ENCODE measurements at places on chromosomes 1 and 21. TPM values are rescaled to one million over a fixed set of nuclear protein-coding genes. Genes with fewer than 3 reads are reported as not detected.

ARHGEF16 gene
- 0.14 TPM for total RNA-seq

RBM11 gene
- not detected for total RNA-seq

TNFRSF18 gene
- not detected for total RNA-seq

RGS2 gene
- 70.7 TPM for total RNA-seq

ERG gene
- total RNA-seq = 0.59 TPM

PLA2G5 gene
- total RNA-seq = not detected
